ENCODE measurements at places on chromosomes 7 and 10. TPM values are rescaled to one million over a fixed set of nuclear protein-coding genes. Genes with fewer than 3 reads are reported as not detected.
A peak's percentile ranks its signal among the peaks of the same experiment; 100 is the strongest.

- H3K4me1 ChIP-seq: no peaks in the 10 kb centered on the region
- no peak overlapping the region for H3K27ac ChIP-seq
- no peak overlapping the region for H3K4me3 ChIP-seq
- DNase-seq: no peak
Measured at GRCh38 chr10:54710918-54711317, 90.1 kb downstream of the PCDH15 start.

The IDI2 gene
- total RNA-seq: 45.6 TPM

The CLCN1 gene
- total RNA-seq: 0.92 TPM

DNA sequence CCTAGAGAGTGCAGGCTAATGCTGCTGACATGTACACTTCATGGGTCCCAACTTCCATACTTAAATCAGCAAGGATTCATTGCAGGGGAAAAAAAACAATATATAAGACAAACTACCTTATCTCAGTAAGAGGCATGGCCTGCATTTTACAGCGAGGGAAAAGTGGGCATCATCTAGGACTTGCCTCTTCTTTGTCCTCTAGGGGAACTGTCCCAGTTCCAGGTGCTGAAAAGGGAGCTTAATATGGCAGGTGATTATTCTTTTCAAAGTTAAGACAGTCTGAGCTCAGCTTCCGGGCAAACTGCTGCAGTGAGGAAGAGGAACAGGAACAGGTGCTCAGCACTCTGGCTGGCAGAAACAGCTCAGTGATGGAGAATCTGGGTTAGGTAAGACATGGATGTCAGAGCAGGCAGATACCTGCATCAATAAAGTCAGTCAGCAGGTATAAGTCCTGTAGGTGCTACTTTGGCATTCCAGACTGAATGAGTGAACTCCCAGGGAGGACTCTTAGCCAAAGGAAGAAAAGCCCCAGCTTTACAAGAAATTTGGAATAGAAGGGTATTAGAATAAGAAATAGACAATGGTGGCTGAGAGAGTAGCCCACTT, 147.2 kb downstream of the TMEM178B start:
- H3K27me3 ChIP-seq: no peaks in the 10 kb centered on the region
- no peak for DNase-seq
- no peaks in the 10 kb centered on the region for H3K4me1 ChIP-seq

DNA sequence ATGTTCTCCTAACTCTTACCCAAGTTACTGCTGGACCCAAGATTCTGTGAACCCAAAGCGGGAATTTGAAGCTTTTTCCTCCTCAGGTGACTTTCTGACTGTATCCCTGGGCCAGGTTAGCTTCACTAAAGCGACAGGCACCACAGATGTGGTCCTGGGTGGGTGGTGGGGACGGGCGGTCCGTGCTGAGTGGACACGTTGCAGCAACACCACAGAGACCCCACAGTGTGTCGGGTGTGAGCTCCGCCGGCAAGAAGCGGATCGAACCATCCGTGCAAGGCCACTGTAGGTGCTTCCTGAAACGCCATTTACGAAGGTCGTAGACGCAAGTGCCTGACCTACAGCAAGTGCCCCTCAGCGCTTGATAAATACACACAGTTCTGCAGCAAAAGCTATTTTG, 325.9 kb downstream of the ADARB2 start:
- no peak overlapping the region for H3K27ac ChIP-seq
- H3K4me1 ChIP-seq: no peaks in the 10 kb centered on the region
- no peaks in the 10 kb centered on the region for H3K27me3 ChIP-seq
- H3K36me3 ChIP-seq: no peaks in the 10 kb centered on the region
- DNase-seq: no peak

The LZTS2 gene
- 25.6 TPM for total RNA-seq

DNA sequence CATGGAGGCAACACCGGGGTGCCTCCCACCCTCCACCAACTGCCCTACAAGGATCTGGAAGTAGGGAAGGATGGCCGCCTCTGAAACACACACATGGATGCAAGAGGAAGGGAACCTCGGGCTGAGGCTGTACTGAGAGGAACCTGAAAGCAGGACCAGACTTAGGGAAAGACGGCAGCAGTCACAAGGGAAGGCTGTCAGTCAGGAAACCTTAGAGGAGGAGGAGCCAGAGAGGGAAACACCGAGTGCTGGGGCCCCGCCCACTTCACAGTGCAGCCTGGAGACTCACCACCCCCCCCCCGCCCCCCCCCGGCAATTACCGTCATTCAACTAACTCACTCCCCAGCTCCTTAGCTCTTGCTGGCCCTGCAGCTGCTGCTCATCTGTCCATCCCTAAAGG, 2.5 kb downstream of the CYREN start:
- H3K27ac ChIP-seq: peak overlapping the region; percentile 93
- H3K27me3 ChIP-seq: no peaks in the 10 kb centered on the region
- H3K36me3 ChIP-seq: no peaks in the 10 kb centered on the region
- peak; percentile 77 for DNase-seq
- H3K4me1 ChIP-seq: peaks cover 76% of the 10 kb centered on the region

- DNase-seq: no peak
- no peak overlapping the region for H3K4me3 ChIP-seq
- no peak overlapping the region for H3K27ac ChIP-seq
- H3K4me1 ChIP-seq: no peaks in the 10 kb centered on the region
- H3K27me3 ChIP-seq: no peaks in the 10 kb centered on the region
Measured at GRCh38 chr10:131514454-131514853, 202.9 kb upstream of the TCERG1L start.

The POP7 gene
- 59.5 TPM for total RNA-seq

GRCh38 chr10:132436861-132437410, 39.9 kb downstream of the PWWP2B start:
- H3K36me3 ChIP-seq: no peaks in the 10 kb centered on the region
- H3K27me3 ChIP-seq: no peaks in the 10 kb centered on the region
- H3K27ac ChIP-seq: no peak overlapping the region
- DNase-seq: no peak

The FAM25G gene
- not detected for total RNA-seq

The INA gene
- not detected for total RNA-seq

- H3K27me3 ChIP-seq: no peaks in the 10 kb centered on the region
- DNase-seq: no peak
Measured at GRCh38 chr7:610531-611280, 91.1 kb upstream of the PDGFA start.

GRCh38 chr7:144827621-144828020, 8.2 kb downstream of the TPK1 start:
- H3K27ac ChIP-seq: no peak overlapping the region
- H3K36me3 ChIP-seq: no peaks in the 10 kb centered on the region
- no peak for DNase-seq
- peaks cover 9% of the 10 kb centered on the region for H3K4me1 ChIP-seq
- H3K27me3 ChIP-seq: no peaks in the 10 kb centered on the region
- H3K4me3 ChIP-seq: no peak overlapping the region

The UBTD1 gene
- 40.0 TPM for total RNA-seq

The ADAM22 gene
- total RNA-seq: 0.12 TPM

DNA sequence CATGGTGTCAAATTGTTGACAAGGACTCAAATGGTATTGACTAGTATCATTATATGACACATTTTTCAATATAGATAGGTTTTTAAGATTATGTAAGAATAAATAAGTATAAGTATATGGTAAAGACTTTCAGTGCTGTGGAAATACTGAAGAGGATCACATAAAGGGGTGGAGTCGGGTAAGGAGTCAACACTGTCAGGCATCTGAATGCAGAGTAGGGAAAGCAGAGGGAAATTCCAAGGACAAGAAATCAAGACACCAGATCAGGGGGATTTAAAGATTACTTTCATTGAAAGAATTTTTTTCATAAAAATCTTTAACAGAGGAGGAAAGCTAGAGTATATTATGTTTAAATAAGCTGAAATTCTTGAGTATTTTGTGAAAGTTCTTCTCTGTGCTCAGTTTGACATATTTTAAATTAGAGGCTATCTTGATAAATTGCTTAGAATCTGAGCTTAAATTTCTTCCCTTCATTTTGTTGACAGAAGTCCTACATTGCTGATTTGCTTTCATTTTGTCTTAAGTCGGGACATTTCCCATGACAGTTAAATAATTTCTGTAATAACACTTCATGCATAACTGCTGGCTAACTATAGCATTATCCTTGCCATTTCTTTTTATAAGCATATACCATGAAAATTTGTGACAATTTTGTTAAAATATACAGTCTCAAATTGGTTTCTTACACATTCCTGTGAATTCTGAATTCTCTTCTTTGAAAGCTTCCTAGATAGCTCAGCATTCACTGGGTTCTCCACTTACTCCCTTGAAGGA, 244.3 kb downstream of the PRKG1 start:
- no peak overlapping the region for H3K4me3 ChIP-seq
- no peaks in the 10 kb centered on the region for H3K36me3 ChIP-seq
- H3K27me3 ChIP-seq: no peaks in the 10 kb centered on the region
- H3K4me1 ChIP-seq: no peaks in the 10 kb centered on the region

DNA sequence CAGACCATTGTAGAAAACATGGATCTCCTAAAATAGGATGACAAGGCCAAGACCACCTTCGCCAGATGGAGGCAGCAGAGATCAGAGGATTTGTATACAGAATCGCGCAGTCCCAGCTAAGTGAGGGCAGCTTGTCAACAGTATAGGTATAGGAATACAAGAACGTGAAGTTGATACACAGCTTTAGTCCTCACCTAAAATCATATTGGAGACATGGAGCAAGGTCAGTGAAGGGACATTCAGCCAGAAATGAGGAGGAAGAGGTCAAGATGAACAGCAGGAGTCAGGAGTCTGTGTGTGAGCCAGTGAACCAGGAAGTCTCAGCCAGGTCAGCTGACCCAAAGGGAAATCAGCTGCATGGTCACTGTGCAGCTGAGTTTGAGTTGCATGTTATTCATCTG, 263.4 kb upstream of the PRKCQ start:
- H3K4me3 ChIP-seq: no peak overlapping the region
- H3K36me3 ChIP-seq: no peaks in the 10 kb centered on the region
- no peaks in the 10 kb centered on the region for H3K27me3 ChIP-seq
- H3K4me1 ChIP-seq: no peaks in the 10 kb centered on the region
- no peak overlapping the region for H3K27ac ChIP-seq

GRCh38 chr10:58638388-58638787, 125.7 kb downstream of the BICC1 start:
- no peaks in the 10 kb centered on the region for H3K36me3 ChIP-seq
- H3K4me3 ChIP-seq: no peak overlapping the region
- peaks cover 24% of the 10 kb centered on the region for H3K4me1 ChIP-seq
- peak overlapping the region; percentile 48 for H3K27ac ChIP-seq
- H3K27me3 ChIP-seq: no peaks in the 10 kb centered on the region

GRCh38 chr7:50481867-50482266, 31.7 kb upstream of the FIGNL1 start:
- no peak for DNase-seq
- H3K27ac ChIP-seq: no peak overlapping the region
- no peak overlapping the region for H3K4me3 ChIP-seq
- H3K4me1 ChIP-seq: no peaks in the 10 kb centered on the region
- H3K27me3 ChIP-seq: no peaks in the 10 kb centered on the region

DNA sequence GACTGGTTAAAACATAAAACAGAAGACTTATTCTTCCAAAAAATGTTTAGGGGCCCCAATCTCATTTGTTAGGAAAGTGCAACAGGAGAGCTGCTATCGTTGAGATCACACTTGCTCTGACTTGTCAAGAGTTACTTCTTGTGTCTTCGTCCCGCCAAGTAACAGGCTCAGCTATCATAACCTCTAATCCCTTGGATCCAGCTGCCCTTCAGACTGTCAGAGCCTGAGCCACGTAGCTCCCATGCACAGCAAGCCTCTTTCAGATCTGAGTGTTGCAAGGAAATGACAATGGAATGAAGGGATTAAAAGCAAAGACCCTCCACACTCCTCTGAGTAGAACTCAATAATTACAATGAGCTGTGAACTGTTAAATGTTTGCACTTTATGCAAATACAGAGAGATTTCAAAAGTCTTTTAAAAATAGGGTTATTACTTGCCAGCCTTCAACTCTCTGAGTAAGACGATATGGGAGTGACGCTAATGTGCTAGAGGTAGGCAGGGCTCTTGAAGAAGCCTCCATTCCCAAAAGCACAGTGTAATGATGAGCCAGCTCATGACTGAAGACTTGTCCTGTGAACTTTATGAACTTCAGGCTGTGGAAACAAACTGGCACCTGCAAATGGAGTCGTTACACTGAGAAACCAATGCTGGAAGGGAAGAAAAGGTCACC, 28.4 kb upstream of the CDK13 start:
- peaks cover 3% of the 10 kb centered on the region for H3K4me1 ChIP-seq
- H3K4me3 ChIP-seq: peak overlapping the region; percentile 0
- no peaks in the 10 kb centered on the region for H3K27me3 ChIP-seq
- no peaks in the 10 kb centered on the region for H3K36me3 ChIP-seq
- DNase-seq: peak; percentile 57

The PNLIPRP2 gene
- not detected for total RNA-seq

The TMEM184A gene
- total RNA-seq: 1.2 TPM

GRCh38 chr7:106887421-106887820, 22.3 kb downstream of the PIK3CG start:
- no peaks in the 10 kb centered on the region for H3K4me1 ChIP-seq
- DNase-seq: no peak
- no peak overlapping the region for H3K4me3 ChIP-seq
- no peak overlapping the region for H3K27ac ChIP-seq
- H3K27me3 ChIP-seq: no peaks in the 10 kb centered on the region

DNA sequence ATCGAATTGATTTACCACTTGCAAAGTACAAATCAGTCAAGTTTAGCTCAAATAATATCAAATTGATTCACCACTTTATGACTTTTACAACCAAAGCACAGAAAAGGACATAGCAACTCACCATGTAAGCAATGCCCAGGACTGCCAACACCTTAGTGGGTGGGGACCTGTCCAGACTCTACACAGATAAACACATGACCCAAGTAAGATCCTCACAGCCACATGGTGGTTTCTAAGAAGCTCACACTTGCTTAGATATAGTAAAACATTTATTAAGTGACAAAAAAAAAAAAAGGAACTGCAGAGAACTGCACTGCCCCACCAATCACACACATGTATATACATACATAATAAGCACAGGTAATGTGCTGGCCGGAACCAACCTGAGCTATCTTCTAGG, 116.2 kb downstream of the SLC25A13 start:
- H3K27ac ChIP-seq: no peak overlapping the region
- peaks cover under 1% of the 10 kb centered on the region for H3K4me1 ChIP-seq

DNA sequence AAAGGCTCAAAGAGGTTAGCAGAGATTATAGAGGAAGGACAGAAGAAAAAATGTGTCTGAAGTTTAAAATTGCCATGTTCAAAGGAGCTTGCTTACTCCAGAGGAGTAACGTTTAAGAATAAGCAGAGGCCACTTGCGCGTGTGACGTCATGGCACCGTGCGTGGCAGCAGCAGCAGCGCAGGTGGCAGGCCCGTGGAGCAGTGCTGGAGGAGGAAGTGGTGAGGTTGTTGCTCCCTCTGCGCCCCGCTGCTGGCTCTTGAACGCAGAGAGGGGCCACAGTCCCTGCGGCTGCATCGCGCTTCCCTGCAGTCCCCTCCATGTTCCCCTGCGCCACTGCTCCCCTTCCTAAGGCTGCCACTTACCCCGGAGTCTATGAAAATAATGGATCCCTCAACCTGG, 37.5 kb downstream of the GDI2 start:
- H3K27ac ChIP-seq: peak overlapping the region; percentile 51
- peaks cover 19% of the 10 kb centered on the region for H3K36me3 ChIP-seq
- no peak for DNase-seq
- no peaks in the 10 kb centered on the region for H3K27me3 ChIP-seq

DNA sequence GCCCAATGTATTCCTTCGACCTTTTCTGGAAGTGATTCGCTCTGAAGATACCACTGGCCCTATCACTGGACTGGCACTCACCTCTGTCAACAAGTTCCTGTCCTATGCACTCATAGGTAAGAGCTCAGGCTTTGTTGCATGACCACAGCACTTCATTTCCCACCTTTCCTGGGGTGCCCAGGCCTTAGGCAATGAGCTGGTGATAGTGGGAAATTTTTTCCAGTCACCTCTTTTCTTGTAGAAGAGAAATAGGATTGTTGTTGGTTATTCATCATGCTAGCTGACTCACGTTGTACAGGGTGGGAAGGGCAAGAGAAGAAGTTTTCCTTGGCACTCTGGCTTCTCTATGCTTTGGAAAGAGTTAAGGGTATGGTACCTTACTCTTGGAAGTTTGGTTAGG, 51.4 kb upstream of the NFKB2 start:
- H3K4me3 ChIP-seq: no peak overlapping the region
- no peak overlapping the region for H3K27ac ChIP-seq
- no peaks in the 10 kb centered on the region for H3K27me3 ChIP-seq
- peaks cover 6% of the 10 kb centered on the region for H3K4me1 ChIP-seq
- no peaks in the 10 kb centered on the region for H3K36me3 ChIP-seq

Measured in gastrocnemius medialis (tissue), 4 donors.